Activated CD4-positive, alpha-beta T cell treated with anti-CD3 and anti-CD28 coated beads for 4 hours (primary cell): ENCODE measurements at places on chromosomes 11 and 22.
A peak's percentile ranks its signal among the peaks of the same experiment; 100 is the strongest.

GRCh38 chr22:38881464-38881871, 9.5 kb upstream of the CBX6 start:
- no peak for DNase-seq

- DNase-seq: no peak
Observed at GRCh38 chr11:83168756-83169155, 11.8 kb downstream of the PCF11 start.

DNA sequence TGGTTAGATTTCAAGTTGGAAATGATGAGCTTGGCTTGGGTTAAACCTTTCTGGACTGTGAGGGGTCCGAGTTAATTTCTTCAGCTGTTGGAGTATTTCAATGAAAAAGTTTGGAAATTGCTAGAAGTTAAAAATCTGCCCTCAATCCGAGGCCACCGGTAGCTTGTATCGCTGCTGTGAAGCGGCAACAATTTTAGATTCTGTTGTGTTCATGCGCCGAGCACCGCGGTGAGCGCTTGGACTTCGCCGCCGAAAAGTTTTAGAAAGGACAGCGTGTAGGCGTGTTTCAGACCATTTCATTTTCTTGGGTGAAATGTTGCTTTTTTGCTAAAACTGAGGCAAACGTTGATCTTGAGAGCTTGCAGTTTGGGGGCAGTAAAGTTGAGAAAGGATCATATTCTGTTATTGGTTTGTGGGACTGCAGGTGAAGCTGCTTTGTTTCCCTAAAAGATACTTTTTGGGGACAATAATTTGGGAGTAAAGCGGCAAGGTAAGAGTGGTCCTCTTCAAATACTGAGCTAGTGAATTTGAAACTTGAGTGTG, 928 bp downstream of the FBXO7 start:
- no peak for DNase-seq

DNA sequence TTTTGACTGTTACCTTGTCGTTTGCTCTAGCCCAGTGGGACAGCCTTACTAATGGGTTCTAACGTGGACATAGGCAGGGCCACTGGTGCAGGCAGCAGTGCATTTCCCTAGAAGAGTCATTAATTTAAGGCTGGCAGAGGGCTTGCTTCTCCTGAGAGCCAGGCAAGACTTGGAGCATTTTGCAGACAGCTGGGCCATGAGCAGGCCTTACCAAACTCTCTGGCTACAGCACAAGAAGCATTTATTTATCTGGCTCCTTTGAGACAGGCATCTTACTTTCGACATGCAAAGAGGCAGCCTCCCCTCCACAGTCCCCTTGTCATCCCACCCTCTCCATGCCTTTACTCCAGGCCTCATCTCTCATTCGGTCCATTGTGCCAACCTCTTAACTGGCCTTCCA, 139.9 kb downstream of the CSNK2A3 start:
- DNase-seq: no peak

- DNase-seq: no peak
Observed at GRCh38 chr11:108727665-108728064, 62.8 kb downstream of the DDX10 start.

DNA sequence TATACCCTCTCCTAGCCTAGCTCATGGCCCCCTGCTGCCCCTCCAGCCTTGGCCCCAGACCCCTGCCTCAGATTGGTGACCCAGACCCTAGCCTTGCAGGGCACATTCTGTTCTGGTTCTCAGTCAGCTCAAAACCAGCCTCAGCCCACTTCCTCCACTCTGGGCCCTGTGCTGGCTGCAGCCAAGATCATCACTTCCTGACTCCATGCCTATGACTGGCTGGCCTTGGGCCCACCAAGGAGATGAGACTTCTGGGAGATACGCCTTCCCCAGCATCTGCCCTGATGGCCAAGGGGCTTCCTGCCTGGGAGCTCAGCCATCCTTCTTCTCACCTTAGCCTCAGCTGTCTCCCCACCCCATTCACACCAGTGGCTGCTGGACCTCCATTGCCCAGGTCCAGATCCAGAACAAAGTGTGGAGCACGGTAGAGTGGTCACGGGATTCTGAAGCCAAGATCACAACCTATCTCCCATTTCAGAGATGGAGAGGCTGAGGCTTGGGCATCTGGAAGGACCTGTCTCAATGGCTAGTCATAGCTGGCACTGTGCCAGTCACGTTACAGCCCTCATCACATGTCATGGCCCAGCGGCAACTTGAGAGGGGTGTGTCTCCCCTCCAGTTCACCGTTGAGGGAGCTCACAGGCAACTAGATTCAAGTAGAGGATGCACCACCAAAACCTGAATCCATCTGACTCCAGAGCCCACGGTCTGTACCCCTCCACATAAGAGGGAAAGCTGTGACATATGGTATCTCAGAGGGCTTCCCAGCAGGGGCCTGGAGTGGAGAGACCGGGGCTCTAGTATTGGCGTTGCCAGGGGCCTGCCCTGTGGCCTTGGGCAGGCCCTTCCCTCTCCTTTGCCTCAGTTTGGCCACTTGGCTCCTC, 43.0 kb upstream of the KLHL35 start:
- no peak for DNase-seq

GRCh38 chr22:48798281-48799226, 1029.1 kb downstream of the BRD1 start:
- DNase-seq: no peak

DNA sequence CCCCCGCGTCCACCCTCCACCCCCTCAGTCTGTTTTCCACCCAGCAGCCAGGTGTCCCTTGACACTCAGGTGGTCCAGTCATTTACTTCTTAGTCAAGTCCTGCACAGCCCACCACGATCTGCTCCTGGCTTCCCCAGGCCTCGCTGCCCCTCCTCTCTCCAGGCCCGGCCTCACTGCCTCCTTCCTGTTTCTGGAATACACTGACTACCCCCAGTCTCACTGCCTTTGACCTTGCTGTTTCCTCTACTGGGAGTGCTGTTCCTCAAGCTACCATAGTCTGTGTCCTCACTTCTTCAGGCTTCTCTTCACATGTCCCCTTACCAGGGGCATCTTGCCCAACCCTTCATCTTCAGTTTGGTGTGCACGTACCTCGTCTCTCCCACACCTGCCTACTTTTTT, 7.4 kb downstream of the MCM5 start:
- DNase-seq: no peak

DNA sequence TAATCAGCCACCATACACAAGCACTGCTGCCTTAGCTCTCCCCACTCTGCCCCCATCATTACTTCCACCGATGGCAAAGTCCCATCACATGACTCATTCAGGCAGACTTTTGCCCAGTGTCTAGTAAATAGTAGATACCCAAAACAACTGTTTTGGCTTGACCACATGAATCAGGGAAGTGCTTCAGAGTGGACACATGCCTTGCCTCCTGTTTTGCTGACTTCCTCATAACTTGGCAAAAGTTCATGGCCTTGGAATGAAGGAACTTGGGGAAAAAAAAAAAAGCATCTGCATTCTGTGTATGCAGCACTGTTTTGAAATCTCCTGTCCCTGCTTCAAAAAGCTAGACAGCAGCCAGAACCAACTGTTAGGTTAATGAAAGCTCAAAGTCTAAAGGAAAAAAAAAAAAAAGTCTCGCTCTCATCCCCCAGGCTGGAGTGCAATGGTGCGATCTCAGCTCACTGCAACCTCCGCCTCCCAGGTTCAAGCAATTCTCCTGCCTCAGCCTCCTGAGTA, 335.3 kb downstream of the FAM181B start:
- DNase-seq: no peak

DNA sequence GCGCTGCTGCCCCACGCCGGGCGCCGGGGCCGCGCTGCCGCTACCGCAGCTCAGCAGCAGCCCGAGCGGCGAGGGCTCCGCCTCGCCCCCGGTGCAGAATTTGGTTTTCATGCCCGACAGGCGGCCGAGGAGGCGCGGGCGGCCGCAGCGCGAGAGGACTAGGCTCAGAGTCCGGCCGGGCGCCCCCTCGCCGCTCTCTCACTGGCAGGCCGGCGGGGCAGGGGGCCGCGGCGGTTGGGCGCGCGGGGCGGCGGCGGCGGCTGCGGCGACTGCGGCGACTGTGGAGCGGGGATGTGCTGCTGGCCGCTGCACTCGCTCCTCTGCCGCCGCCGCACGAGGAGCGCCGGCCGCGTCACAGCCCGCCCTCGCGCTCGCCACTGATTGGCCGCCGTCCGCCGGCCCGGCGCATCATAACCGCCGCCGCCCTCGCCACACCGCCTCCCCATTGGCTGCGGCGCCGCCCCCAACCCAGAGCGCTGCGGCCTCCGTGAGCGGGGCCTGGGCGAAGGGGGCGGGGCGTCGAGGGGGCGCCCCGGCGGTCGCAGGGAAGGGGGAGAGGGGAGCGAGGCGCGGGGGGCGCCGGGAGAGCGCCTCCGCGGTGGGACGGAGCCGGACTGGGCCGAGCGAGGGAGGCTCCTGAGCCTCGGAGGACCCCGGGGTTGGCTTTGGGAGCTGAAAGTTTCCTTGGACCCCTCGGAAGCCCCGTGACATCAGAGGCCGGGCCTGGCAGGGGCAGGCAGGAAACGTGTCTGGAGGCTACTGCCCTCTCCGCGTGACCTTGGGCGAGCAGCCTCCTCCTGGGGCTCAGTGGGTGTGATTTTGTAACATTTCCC, at the start of gene CHKA:
CHKA (minus strand) TSS at position 322 of the 833 bp plus-strand sequence; CDS start at position 111, 211 bp downstream.
- peak; percentile 82 for DNase-seq

- no peak for DNase-seq
Observed at GRCh38 chr22:47630741-47631534, 868.5 kb downstream of the TBC1D22A start.

DNA sequence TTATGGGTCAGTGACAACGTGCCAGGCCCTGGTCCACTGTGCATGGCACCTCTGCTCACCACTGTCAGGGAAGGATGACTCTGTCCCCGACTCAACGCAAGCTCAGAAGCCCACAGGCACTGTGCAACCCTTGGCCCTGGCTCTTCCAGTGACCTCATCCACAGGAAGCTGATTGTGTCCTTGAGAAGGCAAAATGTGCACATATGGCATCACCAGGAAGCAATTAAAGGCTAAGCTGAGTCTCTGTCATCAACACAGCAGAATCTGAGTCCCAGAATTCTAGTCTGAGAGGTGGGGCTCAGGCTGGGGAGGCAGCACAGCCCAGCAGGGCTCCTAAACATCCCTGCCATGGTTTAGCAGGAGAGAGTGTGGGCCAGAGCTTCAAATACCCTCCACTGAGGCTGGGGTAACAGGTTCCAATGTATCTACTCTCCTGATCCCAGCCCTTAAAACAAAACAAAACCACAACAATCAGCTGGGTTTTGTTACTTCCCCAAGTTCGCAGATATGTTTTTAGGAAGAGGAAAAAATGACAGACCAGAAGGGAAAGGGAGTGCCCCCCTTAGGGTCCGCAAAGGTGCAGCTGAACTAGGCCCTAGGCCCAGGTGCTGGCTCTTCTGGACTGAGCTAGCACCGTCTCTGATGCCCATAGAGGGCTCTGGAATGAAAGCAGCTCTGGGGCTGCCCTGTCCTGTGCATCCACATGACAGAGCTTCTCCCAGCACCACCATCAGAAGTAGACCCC, 33.5 kb upstream of the GNAZ start:
- no peak for DNase-seq

- DNase-seq: no peak
Observed at GRCh38 chr11:88469561-88470225, 132.2 kb upstream of the CTSC start.

- DNase-seq: no peak
Observed at GRCh38 chr11:75667831-75668450, 897 bp downstream of the MAP6 start.

DNA sequence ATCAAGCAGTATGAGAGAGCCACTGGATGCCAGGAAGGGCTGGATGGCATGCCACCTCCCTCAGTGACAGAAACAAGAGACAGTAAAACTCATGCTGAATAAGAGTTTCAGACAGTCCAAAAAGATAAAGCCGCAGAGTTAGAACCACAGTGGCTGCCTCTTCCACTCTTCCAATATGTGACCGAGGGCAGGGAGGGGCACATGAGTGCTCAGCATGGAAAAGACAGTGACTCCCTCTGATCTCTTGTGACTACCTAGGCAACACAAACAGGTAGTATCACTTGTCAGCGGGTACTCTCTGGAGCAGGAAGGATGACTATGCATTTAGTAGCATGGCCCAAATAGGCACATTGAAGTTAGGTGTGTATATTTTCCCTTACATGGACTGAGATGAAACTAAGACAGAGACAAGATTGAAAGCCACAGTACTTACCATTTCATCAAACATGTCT, 295.4 kb downstream of the CADM1 start:
- DNase-seq: no peak

GRCh38 chr11:122100037-122100755, 15.8 kb downstream of the BLID start:
- DNase-seq: no peak

DNA sequence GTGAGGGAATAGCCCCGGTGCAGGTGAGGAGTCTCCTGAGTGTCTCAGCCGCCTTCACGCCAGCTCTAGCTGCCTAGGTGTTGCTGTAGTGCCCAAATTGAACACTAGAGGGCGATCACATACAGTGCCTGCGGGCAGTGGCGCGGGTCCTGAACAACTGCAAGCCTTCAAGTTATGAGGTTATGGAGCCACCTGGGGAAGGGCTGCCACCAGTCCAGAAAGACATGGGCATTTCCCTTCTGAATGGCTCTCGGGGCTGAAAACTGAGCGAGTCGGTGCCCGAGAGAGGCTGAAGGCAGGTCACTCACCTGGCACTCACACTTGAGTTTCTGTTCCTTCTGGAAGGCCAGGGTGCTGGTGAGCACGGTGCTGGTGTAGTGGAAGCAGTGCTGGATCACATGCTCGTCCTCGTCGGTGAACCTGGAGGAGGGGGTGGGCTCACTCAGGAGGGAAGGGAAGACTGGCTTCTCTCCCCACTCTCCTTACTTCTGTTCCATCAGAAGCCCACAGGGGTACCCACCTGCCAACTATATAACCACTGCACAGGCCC, 88.4 kb downstream of the PDE2A start:
- DNase-seq: peak; percentile 62

DNA sequence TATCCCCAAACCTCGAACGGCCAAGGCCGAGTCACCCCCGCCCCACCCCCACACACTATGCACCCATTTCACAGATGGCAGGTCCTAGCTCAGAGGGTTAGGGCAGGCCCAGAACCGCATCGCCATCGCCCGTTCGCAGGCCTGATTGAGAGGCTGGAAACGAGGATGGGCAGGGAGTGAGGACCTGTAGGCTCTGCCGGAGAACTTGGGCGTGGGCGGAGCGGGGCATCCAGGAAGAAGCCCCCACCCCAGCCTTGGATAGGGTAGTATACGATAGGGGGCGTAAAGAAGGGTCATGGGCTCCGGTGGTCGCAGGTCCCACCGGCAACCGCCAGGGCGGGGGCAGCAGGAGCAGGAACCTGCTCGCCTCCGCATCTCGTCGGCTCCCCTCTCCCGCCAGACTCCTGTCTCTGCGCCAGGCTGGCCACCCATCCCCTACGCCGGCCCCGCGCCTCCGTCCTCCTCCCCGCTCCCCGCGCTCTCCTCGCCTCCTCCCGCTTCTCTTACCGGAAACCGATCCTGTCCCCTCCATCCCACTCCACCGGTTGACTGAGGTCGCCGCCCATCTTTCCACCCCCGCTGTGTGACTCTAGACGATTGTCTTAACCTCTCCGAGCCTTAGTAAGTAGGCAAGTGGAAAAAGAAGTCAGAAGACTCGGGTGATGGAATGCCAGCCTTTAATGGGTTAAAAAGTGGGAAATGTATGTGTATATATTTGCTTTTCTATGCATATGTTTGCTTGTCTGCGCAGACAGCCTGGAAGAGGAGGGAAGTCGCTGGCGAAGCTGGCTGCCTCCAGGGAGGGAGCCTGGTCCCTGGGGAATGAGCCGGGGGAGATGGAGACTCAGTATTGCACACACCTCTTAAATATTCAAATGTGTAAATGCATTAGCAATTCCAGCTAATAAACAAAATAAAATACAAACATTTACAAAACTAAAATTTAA, 52.8 kb downstream of the CYTH4 start:
- no peak for DNase-seq
